Left ventricle myocardium inferior (tissue), 1 donor: ENCODE measurements at places on chromosomes 3 and 15. TPM values are rescaled to one million over a fixed set of nuclear protein-coding genes. Genes with fewer than 3 reads are reported as not detected.
A peak's percentile ranks its signal among the peaks of the same experiment; 100 is the strongest.

GRCh38 chr15:44804298-44805046 is 68.1 kb downstream of the TRIM69 start:
- H3K27ac ChIP-seq, result no peak overlapping the region
- no peaks in the 10 kb centered on the region for H3K36me3 ChIP-seq
- no peak overlapping the region for H3K4me3 ChIP-seq
- DNase-seq, result no peak
- peaks cover 11% of the 10 kb centered on the region for H3K4me1 ChIP-seq

- peak overlapping the region; percentile 65 for H3K4me3 ChIP-seq
- no peaks in the 10 kb centered on the region for H3K36me3 ChIP-seq
- peak overlapping the region; percentile 25 for H3K27ac ChIP-seq
- DNase-seq, result no peak
- H3K27me3 ChIP-seq, result peaks cover 32% of the 10 kb centered on the region
Measured at GRCh38 chr3:184604615-184605290, 43.2 kb downstream of the EPHB3 start.

DNA sequence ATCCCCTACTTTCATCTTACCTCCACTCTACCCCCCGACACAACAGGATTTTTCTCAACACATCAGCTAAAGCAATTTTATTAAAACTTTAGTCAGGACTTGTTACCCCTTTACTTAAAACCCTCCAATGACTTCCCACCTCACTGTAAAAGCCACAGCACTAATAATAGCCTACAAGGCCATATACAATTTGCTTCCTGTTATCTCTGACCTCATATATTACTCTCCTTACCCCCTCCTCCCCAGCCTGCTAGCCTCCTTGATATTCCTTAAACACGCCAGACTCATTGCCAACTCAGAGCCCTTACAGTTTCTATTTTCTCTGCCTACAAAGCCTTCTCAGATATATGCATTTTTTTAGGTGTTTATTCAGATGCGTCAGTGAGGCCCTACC is 54.4 kb downstream of the DCUN1D1 start:
- no peaks in the 10 kb centered on the region for H3K27me3 ChIP-seq
- no peak for DNase-seq
- H3K36me3 ChIP-seq, result no peaks in the 10 kb centered on the region
- H3K27ac ChIP-seq, result peak overlapping the region; percentile 60
- no peak overlapping the region for H3K4me3 ChIP-seq

DNA sequence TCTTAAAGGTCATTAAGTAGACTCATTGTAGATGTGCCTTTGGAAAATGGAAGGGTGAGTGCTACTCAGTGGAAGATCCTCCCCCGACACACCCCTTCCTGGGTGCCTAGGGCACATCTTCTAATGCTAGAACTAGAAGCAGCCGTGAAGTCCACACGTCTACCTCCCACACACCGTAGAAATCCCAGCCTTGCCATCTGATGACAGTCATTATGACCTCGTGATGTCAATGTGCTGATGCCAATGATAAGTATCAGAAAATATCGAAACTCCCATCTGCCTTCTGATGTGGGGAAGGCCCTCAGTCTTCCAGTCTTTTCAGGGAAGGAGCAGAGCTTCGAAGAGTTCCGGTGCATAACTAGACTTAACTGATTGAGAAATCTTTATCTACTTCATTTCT is 282.1 kb upstream of the ROPN1 start:
- peaks cover 92% of the 10 kb centered on the region for H3K4me1 ChIP-seq
- DNase-seq, result no peak
- H3K27ac ChIP-seq, result peak overlapping the region; percentile 92
- no peak overlapping the region for H3K4me3 ChIP-seq

DNA sequence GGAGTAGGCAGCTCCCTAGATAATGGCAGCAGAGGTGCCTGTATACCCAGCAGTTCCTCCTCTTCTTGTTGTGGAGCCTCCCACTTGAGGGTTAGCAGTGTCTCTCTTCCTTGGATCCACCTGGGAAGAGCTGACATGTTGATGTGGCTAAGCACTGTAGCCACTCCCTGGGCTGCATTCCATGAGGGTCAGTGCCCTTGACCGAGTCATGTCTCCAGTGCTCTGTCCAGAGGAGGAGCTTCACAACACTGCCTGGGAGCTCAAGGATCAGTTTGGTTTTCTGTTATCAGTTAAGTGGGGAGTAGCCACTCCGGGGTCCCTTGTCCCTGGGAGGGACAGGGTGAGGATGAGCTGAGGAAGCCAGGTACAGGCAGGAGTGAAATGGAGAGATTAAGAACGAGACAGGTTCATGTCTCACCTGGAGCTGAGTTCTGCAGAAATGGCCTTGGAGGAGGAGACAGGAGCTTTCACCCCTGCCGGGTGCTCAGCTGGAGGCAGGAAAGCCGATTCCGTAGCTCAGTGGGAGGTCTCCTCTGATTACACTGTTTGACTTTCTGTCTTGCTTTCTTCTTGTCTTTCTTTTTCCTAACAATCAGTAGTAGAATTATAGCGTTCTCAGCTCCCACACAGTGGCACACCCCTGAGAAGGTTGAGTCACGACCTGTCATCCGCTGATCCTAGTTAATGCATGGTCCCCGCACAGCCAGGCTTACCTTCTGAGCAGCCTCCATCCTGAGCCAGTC is 57.9 kb upstream of the SEC22A start:
- no peak overlapping the region for H3K4me3 ChIP-seq
- no peaks in the 10 kb centered on the region for H3K4me1 ChIP-seq
- no peak overlapping the region for H3K27ac ChIP-seq
- no peaks in the 10 kb centered on the region for H3K27me3 ChIP-seq
- no peak for DNase-seq

GRCh38 chr15:48939648-48940047 is 24.1 kb downstream of the SHC4 start:
- H3K27me3 ChIP-seq, result no peaks in the 10 kb centered on the region
- no peaks in the 10 kb centered on the region for H3K4me1 ChIP-seq
- H3K4me3 ChIP-seq, result no peak overlapping the region
- no peak overlapping the region for H3K27ac ChIP-seq
- DNase-seq, result no peak

- no peaks in the 10 kb centered on the region for H3K36me3 ChIP-seq
- DNase-seq, result no peak
- H3K4me1 ChIP-seq, result no peaks in the 10 kb centered on the region
- H3K27me3 ChIP-seq, result no peaks in the 10 kb centered on the region
Measured at GRCh38 chr3:46021516-46021915, 5.8 kb downstream of the XCR1 start.

DNA sequence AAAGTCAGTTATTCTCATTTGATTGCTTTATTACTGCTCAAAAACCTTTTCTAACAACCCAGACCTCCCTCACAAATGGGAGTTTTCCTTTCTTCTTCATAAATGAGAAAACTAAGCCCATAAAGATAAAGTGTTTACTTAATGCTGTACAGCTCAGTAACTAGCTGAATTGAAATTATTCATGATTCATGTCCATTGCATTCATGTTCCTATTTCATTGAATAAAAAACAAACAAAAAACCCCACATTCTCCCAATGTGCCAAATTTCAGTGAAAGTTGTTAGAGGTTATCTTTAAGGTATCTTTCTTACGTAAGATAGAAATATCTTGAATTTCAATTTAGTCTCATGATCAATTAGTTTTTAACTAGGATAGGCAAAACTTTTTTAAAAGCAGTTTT is 2.8 kb downstream of the PLSCR2 start:
- H3K4me1 ChIP-seq, result peaks cover 14% of the 10 kb centered on the region
- DNase-seq, result no peak
- H3K4me3 ChIP-seq, result no peak overlapping the region

DNA sequence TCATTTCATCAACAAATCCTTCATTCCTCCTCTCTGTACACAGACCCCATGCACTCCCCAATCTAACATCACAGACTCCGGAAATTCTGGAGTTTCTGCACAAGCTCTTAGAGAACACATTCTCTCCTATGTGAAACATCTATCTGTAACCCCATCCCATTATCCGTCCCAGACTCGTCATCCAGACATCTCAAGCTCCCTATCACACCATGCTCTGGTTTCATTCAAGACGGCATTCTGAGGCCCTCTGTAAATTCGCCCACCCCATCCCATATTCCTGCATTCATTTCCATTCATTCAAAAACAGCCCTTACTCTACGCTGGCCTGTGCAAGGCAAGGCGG is 575 bp downstream of the LEO1 start:
- peak overlapping the region; percentile 89 for H3K4me3 ChIP-seq
- peak overlapping the region; percentile 93 for H3K27ac ChIP-seq
- peaks cover 26% of the 10 kb centered on the region for H3K4me1 ChIP-seq
- no peak for DNase-seq
- peaks cover 19% of the 10 kb centered on the region for H3K36me3 ChIP-seq
- H3K27me3 ChIP-seq, result no peaks in the 10 kb centered on the region

DNA sequence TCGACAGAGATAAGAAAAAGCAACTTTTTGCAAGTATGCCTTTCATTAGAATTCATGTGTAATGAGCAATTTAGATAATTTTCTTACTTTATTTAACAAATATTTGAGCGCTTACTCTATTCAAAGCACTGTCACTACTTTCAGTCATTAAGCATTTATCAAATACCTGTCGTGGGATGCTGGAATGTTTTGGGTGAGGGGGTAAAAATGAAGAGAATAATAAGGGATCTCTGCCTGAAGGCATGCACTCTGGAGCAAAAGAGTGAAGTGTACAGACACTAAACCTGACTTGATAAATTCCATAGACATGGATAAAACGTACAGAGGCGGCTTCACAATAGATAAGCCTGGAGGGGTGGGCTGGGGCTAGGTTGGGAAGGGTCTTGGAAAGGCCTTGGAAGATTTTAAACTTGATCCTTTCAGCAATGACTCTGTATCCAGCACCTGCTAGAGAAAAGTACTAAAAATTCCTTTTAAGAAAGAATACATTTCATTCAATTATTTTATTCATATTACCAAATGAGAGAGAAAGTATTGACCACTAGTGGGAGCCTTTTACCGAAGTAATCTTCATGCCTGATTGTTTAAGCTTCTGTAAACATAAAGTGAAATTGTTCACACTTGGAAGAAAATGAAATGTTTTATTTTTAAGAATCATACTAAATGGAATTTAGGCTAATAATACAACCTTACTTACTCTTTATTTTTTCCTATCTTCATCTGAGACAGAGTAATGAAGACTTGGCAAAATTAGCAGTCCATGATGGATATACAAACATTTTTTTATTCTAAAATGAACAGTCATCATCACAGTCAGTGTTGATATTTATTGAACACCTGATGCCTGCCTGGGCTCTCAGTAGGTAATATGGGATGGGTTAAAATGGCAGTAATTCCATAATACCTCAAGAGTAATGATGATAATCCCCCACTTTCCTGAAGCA is 113.2 kb downstream of the PPP2R3A start:
- H3K4me3 ChIP-seq, result no peak overlapping the region
- H3K27me3 ChIP-seq, result no peaks in the 10 kb centered on the region
- peaks cover 32% of the 10 kb centered on the region for H3K36me3 ChIP-seq
- peaks cover 26% of the 10 kb centered on the region for H3K4me1 ChIP-seq
- no peak overlapping the region for H3K27ac ChIP-seq

DNA sequence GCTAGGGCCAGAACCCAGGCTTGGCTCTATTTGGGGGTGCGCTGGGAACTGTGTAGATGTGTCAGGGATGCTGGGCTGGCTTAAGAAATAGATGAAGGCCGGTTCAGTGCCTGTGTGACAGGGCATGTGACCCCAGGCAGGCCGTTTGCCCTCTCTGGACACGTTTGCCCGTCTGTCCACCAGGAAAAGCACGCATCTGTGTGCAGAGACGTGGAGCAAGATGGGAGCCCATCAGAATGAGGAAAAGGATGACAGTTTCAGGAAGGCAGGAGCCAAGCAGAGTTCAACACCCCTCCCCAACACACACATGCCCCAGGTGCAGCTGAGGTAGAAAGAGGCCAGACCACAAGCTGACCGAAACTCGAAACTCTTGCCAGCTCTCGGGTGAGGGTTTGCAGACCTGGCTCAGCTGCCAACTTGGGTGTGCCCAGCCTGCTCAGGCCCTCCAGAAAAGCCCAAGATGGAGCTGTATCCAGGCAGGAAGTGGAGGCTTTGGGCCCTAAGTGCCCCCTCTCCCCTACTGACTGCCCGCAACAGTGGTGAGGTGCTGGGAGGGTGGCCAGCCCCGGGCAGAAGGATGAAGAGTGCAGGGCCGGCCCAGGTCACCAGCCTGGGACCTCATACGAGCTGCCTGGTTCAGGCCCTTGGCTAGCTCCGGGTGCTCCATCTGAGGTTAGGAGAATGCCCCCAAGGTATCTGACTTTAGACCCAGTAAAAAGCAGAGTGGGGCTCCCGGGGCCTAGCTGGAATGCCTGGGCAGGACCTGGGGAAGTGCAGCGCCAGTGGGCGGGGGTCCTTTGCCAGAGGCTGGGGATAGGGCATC is 10.2 kb upstream of the MESP1 start:
- no peak overlapping the region for H3K27ac ChIP-seq
- H3K27me3 ChIP-seq, result no peaks in the 10 kb centered on the region
- no peaks in the 10 kb centered on the region for H3K36me3 ChIP-seq
- peaks cover 4% of the 10 kb centered on the region for H3K4me1 ChIP-seq
- H3K4me3 ChIP-seq, result no peak overlapping the region

The IL17RD gene
- total RNA-seq, result 9.6 TPM

DNA sequence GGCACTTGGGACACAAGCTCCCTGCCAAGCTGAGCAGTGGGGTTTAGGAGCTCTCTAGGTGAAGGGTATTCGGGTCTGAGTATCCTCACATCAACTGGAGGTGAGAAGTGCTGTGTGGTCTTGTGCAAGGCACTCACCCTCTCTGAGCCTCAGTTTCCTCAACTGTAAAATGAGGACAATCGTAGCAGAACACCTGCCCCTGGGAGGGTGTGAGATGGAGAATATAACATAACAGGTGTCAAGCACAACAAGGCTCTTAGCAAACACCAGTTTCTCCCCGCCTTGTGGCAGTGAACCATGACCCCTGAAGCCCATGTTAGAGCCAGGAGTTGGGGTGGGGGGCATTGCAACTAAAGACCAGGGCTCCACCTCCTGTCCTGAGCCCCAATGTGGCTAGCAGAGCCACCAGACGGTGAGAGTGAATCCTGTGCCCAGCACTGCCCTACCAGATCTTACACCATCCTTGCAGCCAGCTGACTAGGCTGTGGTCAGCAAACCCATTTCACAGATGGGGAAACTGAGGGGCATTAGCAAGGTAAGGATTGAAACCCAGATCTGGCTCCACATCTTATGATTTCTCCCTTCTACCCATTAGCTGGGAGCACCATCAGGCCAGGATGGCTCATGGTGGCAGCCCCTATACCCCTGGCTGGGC is 2.6 kb upstream of the PLXND1 start:
- H3K27ac ChIP-seq, result peak overlapping the region; percentile 97
- H3K4me1 ChIP-seq, result peaks cover 90% of the 10 kb centered on the region
- no peak for DNase-seq
- H3K36me3 ChIP-seq, result no peaks in the 10 kb centered on the region
- H3K27me3 ChIP-seq, result peaks cover 16% of the 10 kb centered on the region

- DNase-seq, result no peak
- H3K27me3 ChIP-seq, result no peaks in the 10 kb centered on the region
- no peak overlapping the region for H3K27ac ChIP-seq
- no peaks in the 10 kb centered on the region for H3K4me1 ChIP-seq
- no peaks in the 10 kb centered on the region for H3K36me3 ChIP-seq
Measured at GRCh38 chr3:116045314-116045713, 400.0 kb downstream of the LSAMP start.
